AG20443 (cell line): ENCODE measurements at places on chromosomes 11 and 22.
A peak's percentile ranks its signal among the peaks of the same experiment; 100 is the strongest.

DNA sequence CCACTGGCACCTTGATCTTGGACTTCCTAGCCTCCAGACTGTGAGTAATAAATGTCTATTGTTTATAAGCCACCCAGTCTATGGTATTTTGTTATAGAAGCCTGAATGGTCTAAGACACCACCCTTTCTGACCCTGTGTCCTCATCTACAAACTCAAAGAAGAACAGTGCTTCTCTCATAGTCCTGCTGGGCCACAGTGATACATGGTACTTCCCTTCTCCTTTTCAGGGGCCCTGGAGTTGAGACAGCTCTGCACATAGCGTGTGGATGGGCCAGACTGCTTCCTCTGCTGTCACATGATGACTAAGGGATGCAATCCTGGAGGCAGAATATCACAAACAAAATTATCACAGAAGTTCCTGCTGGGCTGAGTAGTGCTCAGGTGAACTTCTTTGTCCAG lies 5.0 kb downstream of the KCNJ11 start:
- DNase-seq: no peak

DNA sequence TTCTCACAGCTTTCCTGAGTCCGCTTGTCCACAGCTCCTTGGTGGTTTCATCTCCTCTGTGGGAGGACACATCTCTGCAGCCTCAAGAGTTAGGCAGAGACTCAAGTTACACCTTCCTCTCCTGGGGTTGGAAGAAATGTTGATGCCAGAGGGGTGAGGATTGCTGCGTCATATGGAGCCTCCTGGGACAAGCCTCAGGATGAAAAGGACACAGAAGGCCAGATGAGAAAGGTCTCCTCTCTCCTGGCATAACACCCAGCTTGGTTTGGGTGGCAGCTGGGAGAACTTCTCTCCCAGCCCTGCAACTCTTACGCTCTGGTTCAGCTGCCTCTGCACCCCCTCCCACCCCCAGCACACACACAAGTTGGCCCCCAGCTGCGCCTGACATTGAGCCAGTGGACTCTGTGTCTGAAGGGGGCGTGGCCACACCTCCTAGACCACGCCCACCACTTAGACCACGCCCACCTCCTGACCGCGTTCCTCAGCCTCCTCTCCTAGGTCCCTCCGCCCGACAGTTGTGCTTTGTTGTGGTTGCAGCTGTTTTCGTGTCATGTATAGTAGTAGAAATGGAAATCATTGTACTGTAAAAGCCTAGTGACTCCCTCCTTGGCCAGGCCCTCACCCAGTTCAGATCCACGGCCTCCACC lies 11.7 kb downstream of the RASD2 start:
- peak; percentile 75 for DNase-seq

DNA sequence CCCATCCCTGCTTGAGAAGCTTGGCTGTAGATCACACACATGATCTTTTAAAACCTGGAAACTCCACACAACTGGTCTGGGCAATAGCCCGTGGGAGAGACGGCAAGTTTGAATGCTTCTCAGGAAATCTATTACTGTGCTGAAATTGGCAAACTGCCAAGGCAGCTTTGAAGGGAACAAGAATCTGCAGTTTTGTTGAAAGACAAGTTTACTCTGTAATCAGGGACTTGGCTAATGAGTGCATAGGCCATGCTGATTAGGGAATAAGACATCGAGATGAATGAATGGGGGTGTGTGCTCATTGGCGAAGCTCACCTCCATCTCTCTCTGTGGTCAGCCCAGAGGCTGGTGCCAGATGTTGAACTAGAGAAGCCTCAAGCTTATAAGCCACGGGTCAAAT lies 218.8 kb downstream of the HIPK3 start:
- peak; percentile 30 for DNase-seq

- DNase-seq: no peak
Measured at GRCh38 chr11:32886180-32886579, 6.4 kb upstream of the QSER1 start.

DNA sequence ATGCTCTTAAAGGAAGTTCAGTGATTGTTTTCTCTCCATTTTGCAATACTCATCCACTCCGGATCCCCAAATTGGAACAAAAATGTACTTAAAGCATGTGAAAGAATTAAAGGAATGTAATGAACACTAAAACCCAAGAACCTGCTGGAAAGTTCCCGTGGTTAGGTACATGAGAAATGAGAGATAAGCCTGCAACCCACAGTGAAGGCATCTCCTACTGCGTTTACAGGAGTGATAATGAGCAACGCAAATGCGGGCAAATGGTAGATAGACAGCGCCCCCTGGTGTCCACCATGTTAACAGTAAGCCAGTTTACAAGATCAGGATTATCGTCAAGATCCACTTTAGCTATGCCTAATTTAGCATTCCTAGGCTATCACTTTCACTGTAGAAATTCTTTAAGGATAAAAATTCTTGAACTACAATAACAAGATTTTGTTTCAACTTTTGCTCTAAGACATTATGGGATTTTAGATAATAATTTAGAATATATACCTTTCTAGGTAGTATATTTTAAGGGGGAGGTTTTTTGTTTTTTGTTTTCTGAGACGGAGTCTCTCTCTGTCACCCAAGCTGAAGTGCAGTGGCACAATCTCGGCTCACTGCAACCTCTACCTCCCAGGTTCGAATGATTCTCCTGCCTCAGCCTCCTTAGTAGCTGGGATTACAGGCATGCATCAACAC lies 29.9 kb downstream of the ALG9 start:
- peak; percentile 79 for DNase-seq
